ENCODE measurements at places on chromosomes 2 and 18. TPM values are rescaled to one million over a fixed set of nuclear protein-coding genes. Genes with fewer than 3 reads are reported as not detected.

DNA sequence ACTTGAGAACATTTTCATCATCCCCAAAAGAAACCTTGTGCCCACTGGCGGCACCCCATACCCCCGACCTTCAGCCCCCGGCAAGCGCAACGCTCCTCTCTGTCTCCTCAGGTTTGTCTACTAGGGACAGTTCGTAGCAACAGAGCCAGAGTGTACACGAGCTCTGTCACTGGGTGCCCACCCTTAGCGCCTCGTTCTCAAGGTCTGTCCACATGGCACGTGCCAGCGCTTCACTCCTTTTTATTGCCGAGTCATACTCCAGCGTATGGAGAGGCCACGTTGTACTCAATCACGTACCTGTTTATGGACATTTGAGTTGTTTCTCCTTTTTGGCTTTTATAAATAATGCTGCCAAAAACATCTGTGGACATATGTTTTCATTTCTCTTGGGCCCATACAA, 30.3 kb upstream of the GPC1 start:
- DNase-seq: no peak
- no peak overlapping the region for H3K27ac ChIP-seq
- no peak overlapping the region for H3K4me3 ChIP-seq
- no peaks in the 10 kb centered on the region for H3K36me3 ChIP-seq
- H3K27me3 ChIP-seq: no peaks in the 10 kb centered on the region

- H3K36me3 ChIP-seq: no peaks in the 10 kb centered on the region
- H3K27me3 ChIP-seq: no peaks in the 10 kb centered on the region
- H3K4me3 ChIP-seq: no peak overlapping the region
- H3K27ac ChIP-seq: no peak overlapping the region
These were observed 176.6 kb upstream of the CREB1 start for GRCh38 chr2:207352978-207353671.

GRCh38 chr2:25602333-25602723, 71.0 kb downstream of the DTNB start:
- H3K27ac ChIP-seq: no peak overlapping the region
- no peak overlapping the region for H3K4me3 ChIP-seq
- no peaks in the 10 kb centered on the region for H3K27me3 ChIP-seq

GRCh38 chr2:20135631-20136050, 84.2 kb upstream of the LAPTM4A start:
- no peak for DNase-seq
- H3K4me3 ChIP-seq: no peak overlapping the region
- H3K4me1 ChIP-seq: peaks cover 7% of the 10 kb centered on the region
- H3K27ac ChIP-seq: no peak overlapping the region
- no peaks in the 10 kb centered on the region for H3K36me3 ChIP-seq

Gene GNAL
- total RNA-seq: 67.0 TPM

All from spinal cord (tissue), 10 donors.